ENCODE measurements at places on chromosomes 3 and 15.
A peak's percentile ranks its signal among the peaks of the same experiment; 100 is the strongest.

GRCh38 chr3:127590282-127590592, 296 bp downstream of the TPRA1 start:
- peak overlapping the region; percentile 95 for H3K4me3 ChIP-seq
- H3K27ac ChIP-seq = peak overlapping the region; percentile 95
- no peaks in the 10 kb centered on the region for H3K36me3 ChIP-seq

GRCh38 chr3:179760944-179761343, 108.1 kb downstream of the USP13 start:
- H3K27me3 ChIP-seq = no peaks in the 10 kb centered on the region
- H3K4me1 ChIP-seq = no peaks in the 10 kb centered on the region
- no peak overlapping the region for H3K4me3 ChIP-seq
- H3K36me3 ChIP-seq = peaks cover 2% of the 10 kb centered on the region

DNA sequence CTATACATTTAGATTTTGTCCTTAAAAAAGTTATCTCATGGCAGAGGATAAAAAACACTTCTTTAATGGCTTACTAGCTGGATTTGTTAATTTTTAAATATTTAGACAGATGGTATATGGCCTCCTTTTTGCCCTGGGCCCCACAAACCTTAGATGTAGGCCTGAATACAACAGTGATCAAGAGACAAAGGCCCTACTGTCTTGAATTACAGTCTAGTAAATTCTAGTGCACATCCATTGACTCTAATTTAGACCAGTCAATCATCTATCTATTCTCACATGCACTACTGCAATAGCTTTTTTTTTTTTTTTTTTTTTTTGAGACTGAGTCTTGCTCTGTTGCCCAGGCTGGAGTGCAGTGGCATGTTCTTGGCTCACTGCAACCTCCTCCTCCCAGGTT, 452.8 kb downstream of the FHIT start:
- no peaks in the 10 kb centered on the region for H3K27me3 ChIP-seq
- no peaks in the 10 kb centered on the region for H3K36me3 ChIP-seq
- DNase-seq = no peak
- no peak overlapping the region for H3K4me3 ChIP-seq

DNA sequence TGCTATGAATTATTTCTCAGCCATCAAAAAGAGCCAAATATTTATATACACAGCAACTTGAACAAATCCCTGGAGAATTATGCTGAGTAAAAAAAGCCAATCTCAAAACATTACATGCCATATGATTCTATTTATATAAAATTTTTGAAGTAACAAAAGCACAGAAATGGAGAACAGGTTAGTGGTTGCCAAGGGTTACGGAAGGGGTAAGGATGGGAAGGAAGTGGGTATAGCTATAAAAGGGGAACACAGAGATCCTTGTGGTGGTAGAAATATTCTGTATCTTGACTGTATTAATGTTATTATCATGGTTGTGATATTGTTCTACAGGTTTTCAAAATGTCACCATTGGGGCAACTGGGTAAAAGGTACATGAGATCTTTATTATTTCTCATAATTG, 62.3 kb upstream of the ASB14 start:
- H3K27me3 ChIP-seq = no peaks in the 10 kb centered on the region
- H3K4me3 ChIP-seq = no peak overlapping the region
- DNase-seq = no peak
- H3K4me1 ChIP-seq = no peaks in the 10 kb centered on the region
- H3K36me3 ChIP-seq = no peaks in the 10 kb centered on the region

GRCh38 chr3:35658686-35659085, 19.4 kb downstream of the ARPP21 start:
- H3K4me1 ChIP-seq = no peaks in the 10 kb centered on the region
- DNase-seq = no peak

GRCh38 chr15:34336231-34336990, 1.2 kb downstream of the SLC12A6 start:
- peak overlapping the region; percentile 93 for H3K27ac ChIP-seq
- peak overlapping the region; percentile 58 for H3K4me3 ChIP-seq
- no peaks in the 10 kb centered on the region for H3K27me3 ChIP-seq

- no peak overlapping the region for H3K27ac ChIP-seq
- H3K4me3 ChIP-seq = no peak overlapping the region
- no peaks in the 10 kb centered on the region for H3K27me3 ChIP-seq
- peak; percentile 67 for DNase-seq
- H3K4me1 ChIP-seq = no peaks in the 10 kb centered on the region
Observed at GRCh38 chr3:128307781-128308469, 154.6 kb downstream of the EEFSEC start.

- no peaks in the 10 kb centered on the region for H3K27me3 ChIP-seq
- no peak overlapping the region for H3K4me3 ChIP-seq
- H3K27ac ChIP-seq = no peak overlapping the region
- DNase-seq = no peak
Observed at GRCh38 chr3:114554731-114555130, 260.9 kb downstream of the TIGIT start.

GRCh38 chr3:64687781-64688604, at the start of gene ADAMTS9:
TSS of gene ADAMTS9 (minus strand) at chr3:64688000. CDS start at chr3:64687657, 343 bp downstream.
- H3K36me3 ChIP-seq = no peaks in the 10 kb centered on the region
- H3K27ac ChIP-seq = peak within 1 kb of the TSS; percentile 97
- peak within 1 kb of the TSS; percentile 62 for H3K4me3 ChIP-seq
- H3K4me1 ChIP-seq = peaks cover 44% of the 10 kb centered on the region
- peak; percentile 93 for DNase-seq

GRCh38 chr15:78968539-78969271, 23.9 kb upstream of the CTSH start:
- no peaks in the 10 kb centered on the region for H3K4me1 ChIP-seq
- no peaks in the 10 kb centered on the region for H3K27me3 ChIP-seq
- no peak overlapping the region for H3K4me3 ChIP-seq

- H3K27ac ChIP-seq = no peak overlapping the region
- H3K36me3 ChIP-seq = no peaks in the 10 kb centered on the region
- no peak overlapping the region for H3K4me3 ChIP-seq
- no peaks in the 10 kb centered on the region for H3K27me3 ChIP-seq
Observed at GRCh38 chr15:46556559-46557379, 921.9 kb downstream of the SQOR start.

- no peaks in the 10 kb centered on the region for H3K36me3 ChIP-seq
- no peak overlapping the region for H3K27ac ChIP-seq
- DNase-seq = no peak
- no peaks in the 10 kb centered on the region for H3K4me1 ChIP-seq
- no peak overlapping the region for H3K4me3 ChIP-seq
Observed at GRCh38 chr3:14489641-14490040, 50.5 kb downstream of the GRIP2 start.

DNA sequence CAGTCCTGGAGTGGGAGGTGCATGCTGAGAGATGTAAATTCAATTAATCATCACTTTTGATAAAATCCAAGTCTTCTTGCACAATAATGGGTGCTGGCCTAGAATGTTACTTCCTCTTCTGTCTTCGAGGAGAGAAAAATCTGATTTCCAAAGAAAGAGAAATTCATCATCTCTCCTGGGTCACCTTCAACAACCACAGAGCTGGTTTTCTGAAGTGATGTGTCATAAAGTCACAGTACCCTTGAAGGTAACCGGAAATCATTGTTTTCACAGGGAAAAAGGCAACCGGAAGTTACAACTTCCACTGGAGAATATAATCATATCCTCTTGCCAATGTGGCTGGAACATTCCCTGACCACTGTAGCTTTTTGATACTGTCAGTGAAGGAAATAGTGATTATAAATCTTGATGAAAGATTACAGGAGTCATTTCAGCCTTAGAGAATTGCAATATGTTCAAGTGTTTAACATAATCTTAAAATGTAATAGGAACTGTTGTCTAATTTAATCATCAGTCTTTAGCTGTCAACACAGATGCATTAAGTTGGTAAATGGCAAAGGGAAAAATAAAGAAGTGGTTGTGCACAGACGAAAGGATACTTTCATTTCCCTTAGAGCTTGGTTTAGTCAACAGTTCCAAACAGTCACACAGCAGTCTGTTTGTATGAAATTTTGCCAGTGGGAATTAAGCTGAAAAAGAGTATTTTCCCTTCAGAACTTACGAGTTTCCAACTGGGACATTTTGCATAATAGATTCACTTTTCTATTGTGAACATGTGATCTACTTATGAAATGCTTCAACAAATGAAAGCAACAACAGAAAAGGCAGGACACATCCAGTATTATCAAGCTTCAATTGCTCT, 106.5 kb upstream of the SLC4A7 start:
- H3K4me1 ChIP-seq = peaks cover 43% of the 10 kb centered on the region
- DNase-seq = no peak
- H3K36me3 ChIP-seq = no peaks in the 10 kb centered on the region
- H3K4me3 ChIP-seq = no peak overlapping the region
- H3K27ac ChIP-seq = peak overlapping the region; percentile 59

DNA sequence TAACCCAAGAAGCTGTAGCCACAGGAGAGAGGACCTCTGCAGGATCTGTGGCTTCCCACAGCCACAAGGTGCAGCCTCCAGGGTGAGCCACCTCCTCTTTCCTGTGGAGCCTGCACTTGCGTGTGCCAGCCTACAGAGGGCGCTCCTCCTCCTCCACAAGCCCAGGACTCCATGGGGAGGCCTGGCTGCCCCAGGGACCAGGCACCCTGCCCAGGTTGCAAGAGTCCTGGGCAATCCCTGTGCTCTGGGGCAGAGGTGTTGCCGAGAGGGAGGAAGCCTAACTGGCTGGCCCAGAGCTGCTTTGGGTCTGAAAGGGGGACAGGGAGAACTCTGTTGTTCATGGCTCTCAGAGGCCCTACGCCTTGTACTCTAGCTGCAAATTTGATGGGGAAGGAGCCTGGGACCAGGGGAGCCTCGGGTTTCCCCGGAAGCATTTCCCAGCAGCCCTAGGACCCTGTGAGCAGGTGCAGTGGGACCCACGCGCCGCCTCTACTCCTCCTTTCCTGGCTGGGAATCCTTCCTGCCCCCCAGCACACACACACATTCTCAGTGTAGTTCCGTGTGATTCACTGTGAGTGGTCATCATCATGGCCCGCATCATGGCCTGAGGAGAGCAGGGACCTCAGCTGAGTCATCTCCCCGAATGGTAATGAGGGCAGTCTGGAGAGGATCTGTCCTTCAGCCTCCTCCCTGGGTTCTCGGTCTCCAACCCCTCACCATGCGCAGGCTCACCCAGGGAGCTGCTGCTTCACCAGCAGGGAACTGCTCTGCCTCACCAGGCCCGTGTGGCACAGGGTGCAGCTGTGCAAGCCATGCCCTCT, 24.3 kb downstream of the TBC1D21 start:
- DNase-seq = no peak
- no peaks in the 10 kb centered on the region for H3K27me3 ChIP-seq
- no peak overlapping the region for H3K27ac ChIP-seq
- H3K36me3 ChIP-seq = no peaks in the 10 kb centered on the region
- H3K4me1 ChIP-seq = no peaks in the 10 kb centered on the region
